ENCODE measurements at places on chromosomes 13 and 19. TPM values are rescaled to one million over a fixed set of nuclear protein-coding genes. Genes with fewer than 3 reads are reported as not detected.
A peak's percentile ranks its signal among the peaks of the same experiment; 100 is the strongest.

The RXFP2 gene
- polyA plus RNA-seq, result not detected

The KLK5 gene
- not detected for polyA plus RNA-seq

The C13orf42 gene
- polyA plus RNA-seq, result 0.20 TPM

The RUBCNL gene
- polyA plus RNA-seq, result 3.6 TPM

The GRK1 gene
- polyA plus RNA-seq, result 0.17 TPM

The MRI1 gene
- 10.1 TPM for polyA plus RNA-seq

The SGCG gene
- 70.2 TPM for polyA plus RNA-seq

DNA sequence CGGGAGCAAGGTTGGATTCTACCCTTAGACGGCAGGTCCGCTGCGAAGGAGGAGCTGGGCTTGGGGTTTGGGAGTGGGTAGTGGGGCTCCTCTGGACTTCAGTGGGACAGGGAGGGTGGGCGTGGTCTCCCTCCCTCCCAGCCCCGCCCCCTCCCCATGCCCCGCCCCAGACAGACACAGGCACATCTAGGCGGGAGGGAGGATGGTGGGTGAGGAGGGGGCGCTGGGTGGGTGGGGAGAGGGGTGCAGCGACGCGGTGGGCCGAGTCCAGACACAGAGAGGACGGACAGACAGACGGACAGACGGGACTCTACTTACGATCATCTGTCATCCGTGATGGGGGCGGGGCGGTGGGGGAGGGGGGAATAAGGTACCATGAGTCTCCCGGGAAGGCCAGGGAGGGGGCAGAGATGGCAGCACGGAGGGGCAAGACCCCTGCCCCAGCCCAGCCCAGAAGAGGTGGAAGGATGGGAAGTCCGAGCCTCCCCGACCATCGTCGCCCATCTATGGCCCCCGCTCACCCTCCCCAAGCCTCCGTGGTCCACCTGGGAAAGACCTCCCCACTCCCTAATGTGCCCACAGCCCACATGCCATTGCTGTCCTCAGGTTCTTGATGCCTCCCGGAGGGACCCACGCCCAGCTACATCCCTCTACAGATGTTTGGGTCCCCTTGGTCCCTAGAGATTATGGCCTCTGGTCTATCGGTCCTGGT, 64.8 kb downstream of the UNC13A start:
- DNase-seq, result no peak

- DNase-seq, result no peak
Observed at GRCh38 chr19:46896076-46896794, 35.4 kb downstream of the ARHGAP35 start.

DNA sequence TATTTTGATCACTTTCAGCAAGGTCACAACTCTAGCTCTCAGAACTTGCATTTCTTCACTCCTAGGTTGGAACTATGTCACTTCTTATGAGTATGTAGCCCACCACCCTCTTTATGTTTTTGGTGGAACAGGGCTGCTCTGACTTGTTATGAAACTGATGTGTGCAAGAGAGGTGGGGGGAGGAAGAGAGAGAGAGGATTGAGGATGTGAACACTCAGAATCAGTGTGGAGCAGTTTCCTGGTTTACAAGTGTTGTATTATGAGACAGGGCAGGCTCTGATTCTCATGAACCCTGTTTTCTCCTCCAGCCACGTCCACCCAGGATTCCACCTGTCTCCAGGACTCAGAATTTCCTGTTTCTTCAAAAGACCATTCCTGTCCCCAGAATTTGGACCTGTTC, 16.1 kb downstream of the ZNF317 start:
- no peak for DNase-seq

DNA sequence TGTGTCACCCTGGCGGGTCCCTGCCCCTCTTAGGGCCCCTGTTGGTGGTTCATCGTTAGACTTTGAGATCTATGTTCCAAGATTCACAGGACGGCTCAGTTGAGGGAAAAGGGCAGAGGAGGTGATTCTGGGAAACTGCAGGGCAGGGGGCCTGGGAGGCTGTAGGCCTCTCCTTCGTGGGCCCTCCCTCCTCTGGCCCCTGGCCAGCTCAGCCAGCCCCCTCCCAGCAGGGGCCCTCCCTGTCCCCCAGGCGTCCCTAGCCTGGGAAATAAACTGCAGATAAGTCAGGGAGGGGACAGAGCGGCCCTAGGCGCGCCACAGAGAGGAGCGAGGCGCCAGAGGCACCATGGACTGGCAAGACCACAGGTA, 6.5 kb downstream of the HIF3A start:
- no peak for DNase-seq

- DNase-seq, result no peak
Observed at GRCh38 chr19:1999856-2000515, 15.5 kb downstream of the BTBD2 start.

GRCh38 chr19:47094557-47095475, 18.8 kb downstream of the ZC3H4 start:
- no peak for DNase-seq

GRCh38 chr19:6103217-6103644, 7.1 kb downstream of the RFX2 start:
- DNase-seq, result no peak

- DNase-seq, result no peak
Observed at GRCh38 chr13:95341441-95341840, 40.2 kb upstream of the ABCC4 start.

GRCh38 chr13:45921162-45921736, 69.7 kb upstream of the SIAH3 start:
- no peak for DNase-seq

DNA sequence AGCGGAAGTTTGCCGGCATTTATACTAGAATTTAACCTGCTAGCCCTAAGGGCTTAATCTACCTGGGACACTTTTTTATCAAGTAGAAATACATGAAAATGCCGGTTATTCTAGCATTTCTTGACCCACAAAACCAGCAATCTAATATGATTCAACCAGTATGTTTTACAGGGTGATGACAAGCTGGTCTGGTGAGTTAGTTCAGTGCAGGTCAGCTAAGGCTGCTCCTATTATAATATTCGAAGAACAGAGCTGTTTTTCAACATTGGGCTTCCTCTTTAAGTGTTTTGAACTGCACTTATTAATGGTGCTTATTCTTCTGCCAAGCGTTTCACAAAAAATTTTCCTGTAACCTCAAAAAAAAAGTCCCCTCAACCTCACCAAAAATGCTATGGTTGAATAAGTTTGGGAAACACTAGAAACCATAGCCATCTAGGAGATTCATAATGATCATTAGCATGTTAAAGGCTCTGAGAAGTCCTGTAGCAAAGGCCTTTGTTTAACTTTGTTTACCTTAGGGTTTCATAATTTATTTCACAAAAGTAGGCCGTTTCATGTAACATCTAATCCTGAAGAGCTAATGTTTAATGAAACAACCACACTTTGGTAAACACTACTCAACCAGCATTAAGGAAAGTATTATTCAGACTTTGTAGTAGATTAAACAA, 526.6 kb downstream of the KLF12 start:
- no peak for DNase-seq

GRCh38 chr13:110293649-110294048, 13.3 kb downstream of the COL4A1 start:
- DNase-seq, result no peak

DNA sequence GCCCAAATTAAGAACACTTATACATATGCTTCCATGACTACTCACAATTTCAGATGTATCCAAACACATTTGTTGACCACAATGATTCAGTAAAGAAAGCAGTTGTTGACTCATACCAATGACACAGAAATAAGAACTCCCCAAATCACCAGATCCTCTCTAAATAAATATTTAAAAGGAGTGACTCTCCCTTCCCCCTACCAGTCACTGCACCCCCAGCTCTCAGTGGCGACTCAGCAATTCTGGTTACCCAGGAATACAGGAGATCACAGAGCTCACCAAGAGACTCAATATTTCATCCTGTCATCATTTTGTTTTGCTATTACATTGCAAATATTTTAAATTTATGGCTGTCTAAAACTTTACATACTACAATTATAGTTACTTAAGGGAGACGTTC, 131.5 kb downstream of the RGCC start:
- no peak for DNase-seq

DNA sequence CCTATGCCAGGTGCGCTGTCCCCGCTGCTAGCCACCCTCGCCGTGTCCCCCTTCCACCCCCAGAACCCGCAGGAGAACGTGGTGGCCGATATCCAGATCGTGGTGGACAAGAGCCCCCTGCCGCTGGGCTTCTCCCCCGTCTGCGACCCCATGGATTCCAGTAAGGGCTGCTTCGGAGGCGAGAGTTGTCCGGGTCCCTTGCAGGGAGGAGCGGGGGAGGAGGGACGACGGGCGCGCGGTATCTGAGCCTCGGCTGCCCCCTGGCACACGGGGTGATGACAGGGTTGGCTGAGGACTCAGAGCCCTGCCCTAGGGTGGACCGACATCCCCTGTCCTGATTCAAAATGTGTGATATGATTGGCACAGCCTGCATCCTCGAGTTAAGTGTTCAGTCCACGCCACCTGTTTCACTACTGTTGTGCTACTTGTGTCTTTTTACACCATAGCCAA, 653 bp downstream of the MVB12A start:
- no peak for DNase-seq

- DNase-seq, result no peak
Observed at GRCh38 chr13:97492257-97492656, 58.3 kb downstream of the RAP2A start.

GRCh38 chr19:55370305-55370988, at the start of gene IL11:
TSS of gene IL11 (minus strand) at chr19:55370463. CDS start at chr19:55370310, 153 bp downstream.
- no peak for DNase-seq

GRCh38 chr19:3655402-3656072, 28.9 kb upstream of the CACTIN start:
- no peak for DNase-seq

- DNase-seq, result no peak
Observed at GRCh38 chr13:101714195-101714594, 261.7 kb downstream of the ITGBL1 start.

DNA sequence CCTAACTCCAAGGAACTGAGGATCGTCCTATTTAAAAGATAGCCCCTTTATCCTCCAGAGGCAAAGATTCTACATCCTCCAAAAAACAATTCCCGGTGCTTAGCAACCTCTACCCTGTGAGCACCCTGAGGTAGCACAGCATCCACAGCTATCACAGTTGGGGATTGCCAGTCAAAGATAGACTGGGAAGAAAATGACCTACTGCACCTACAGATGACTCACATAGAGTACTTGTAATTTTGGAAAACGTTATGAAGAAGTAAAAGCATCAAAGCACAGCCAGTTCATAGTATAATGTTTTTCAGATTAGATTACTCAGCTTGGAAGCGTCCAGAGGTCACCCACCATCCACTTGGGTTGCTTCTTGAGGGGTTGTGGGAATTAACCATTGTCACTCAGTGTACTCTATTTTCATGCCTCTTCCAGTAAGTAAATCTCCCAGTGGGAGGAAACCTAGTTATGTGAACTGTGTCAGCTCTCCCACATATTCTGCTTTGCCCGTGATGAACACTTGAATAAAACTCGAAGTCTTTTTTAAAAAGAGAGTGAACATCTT, 8.9 kb upstream of the FAM124A start:
- no peak for DNase-seq

- DNase-seq, result peak; percentile 34
Observed at GRCh38 chr13:80630685-80631121, 289.8 kb upstream of the SPRY2 start.

Measured in muscle of arm (tissue), 14 donors.